NCI-H2081 (cell line): ENCODE measurements at places on chromosomes 6 and 20.

- no peak for DNase-seq
Measured at GRCh38 chr6:105593056-105593690, 190.3 kb upstream of the PREP start.

GRCh38 chr6:115091461-115091860, 748.6 kb upstream of the HS3ST5 start:
- DNase-seq = no peak

DNA sequence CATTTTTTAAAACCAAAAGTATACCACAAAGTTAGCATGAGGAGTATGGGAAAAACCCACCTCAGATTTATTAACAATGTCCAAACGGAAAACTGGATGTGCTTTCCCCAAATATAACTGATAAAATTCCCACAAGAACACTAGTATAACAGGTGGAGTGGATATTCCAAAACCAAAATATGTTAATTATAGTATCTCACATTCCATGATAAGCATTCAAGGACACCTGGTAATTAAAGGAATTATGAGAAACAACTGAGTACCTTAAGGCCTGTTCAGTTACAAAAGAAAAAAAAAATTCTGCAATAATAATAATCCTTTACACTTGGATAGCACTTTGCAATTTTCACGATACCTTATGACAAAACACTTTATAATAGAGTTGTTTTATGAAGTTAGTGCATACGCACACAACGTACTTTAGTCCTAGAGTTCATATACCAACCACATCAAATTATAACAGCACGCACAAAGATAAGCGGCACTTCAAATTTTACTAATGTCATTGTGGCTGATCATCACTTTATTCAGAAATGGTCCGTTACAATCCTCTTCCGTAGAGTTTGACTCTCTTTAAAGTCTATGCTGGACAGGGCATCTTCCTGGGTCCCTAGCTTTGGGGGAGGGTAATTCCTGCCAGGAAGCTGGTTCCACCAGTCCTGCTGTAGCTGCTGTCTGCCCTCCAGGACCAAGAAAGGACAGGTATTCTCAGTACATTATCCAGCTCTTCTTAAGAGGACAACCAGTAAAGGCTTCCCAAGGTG, 1.7 kb downstream of the CDK19 start:
- no peak for DNase-seq

GRCh38 chr6:85864453-85865401, 222.0 kb upstream of the SYNCRIP start:
- no peak for DNase-seq

GRCh38 chr6:166584155-166584554, 2.3 kb downstream of the RAMACL start:
- DNase-seq = no peak

- DNase-seq = no peak
Measured at GRCh38 chr20:45951925-45952834, 17.7 kb downstream of the PCIF1 start.

DNA sequence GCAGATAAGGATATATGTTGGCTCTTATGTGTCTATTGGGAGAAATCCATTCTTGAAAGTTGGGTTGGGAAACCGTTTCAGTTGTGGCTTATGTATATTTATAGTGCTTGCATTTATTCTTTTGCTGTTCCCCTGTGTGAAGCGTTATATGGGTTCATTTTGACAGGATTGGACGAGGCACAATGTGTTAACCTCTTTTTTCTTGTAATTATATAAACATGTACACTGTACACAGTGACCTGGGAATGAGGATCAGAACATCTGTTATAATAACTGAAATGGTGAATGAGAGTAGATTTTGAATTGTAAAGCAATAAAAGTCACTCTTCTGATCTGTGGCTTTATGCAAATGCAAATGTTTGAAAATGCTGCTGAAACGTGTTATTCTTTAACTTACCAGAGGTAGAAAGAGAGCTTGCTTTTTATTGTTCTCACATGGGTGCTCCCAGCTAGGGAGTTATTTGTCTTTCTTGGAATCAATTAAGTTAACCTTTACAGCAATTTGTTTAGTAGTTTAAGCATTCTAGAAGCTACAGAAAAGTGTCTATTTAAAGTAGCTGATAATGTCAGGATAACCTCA, 213.7 kb downstream of the GRIK2 start:
- DNase-seq = peak; percentile 19

GRCh38 chr6:1581120-1581991, 28.4 kb upstream of the FOXC1 start:
- DNase-seq = no peak

DNA sequence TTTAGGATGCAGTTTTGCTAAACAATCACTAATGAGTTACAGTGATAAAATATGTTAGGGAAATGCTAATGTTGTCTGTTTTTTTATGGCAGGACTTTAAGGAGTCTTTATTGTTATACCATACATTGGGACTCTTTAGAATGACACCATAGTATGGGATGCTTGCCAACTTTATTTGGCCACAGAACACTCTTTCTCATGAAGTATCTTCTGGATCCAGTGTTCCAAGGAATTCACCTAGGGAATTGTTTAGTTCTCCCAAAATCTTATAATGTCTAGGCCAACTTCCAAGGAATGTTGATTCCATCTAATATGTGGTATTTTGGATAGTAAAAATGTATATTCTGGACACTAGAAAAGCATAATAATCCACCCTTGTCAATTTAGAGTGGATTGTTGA, 3.3 kb downstream of the RIN2 start:
- DNase-seq = no peak

DNA sequence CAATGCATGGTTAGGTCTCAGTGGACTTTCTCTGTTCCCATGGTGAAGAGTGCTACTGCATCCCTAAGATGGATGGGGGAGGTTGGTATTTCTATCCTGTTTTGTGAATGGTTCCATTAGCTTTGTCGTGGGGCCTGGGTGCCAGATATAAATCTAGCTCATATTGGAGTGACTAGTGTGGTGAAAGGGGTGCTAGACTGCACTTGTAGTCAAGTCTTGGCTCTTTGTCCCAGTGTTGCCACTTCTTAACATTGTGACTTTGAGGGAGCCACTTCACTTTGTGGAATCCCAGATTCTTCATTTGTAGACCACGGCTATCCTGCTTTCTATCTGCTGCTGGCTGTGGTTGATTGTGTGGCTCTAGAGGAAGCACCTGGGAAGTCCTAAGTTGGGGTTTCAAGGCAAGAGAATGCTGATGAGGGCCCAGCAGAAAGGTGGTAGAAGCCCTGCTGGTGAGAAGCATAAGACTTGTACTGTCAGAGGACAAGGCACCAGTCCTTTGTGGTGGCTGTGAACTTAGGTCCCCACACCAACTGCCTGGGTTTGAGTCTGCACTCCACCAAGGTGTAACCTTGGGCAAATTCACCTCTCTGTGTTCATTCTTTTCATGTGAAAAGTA, 44.1 kb downstream of the VAPB start:
- no peak for DNase-seq

- DNase-seq = no peak
Measured at GRCh38 chr6:97078791-97079190, 154.3 kb downstream of the KLHL32 start.

- no peak for DNase-seq
Measured at GRCh38 chr6:144909753-144910285, 624.7 kb downstream of the UTRN start.

DNA sequence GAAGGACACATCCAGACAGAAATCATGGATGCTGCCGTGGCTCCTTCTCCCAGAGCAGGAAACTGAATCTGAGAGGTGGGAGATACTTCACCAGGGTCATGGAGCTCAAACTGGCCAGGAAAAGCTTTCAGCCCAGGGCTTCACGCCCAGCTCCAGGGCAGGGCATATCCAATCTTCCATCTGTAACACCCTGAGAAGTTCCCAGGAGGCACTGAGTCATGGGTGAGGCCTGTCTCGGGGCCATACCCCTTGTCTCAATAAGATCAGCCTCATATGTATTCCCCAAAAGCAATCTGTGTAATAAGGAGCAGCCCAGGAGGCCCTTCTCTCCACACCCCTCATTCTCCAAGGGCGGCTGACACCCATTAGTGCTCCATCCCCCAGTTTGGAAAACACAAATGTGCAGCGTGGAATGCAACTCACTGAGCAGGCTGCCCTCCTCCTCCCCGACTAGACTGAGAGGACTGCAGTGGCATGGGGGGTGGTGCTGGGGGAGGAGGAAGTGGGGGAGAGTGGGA, 439.3 kb upstream of the SULF2 start:
- DNase-seq = no peak

- DNase-seq = no peak
Measured at GRCh38 chr6:158405933-158406332, 93.7 kb downstream of the TULP4 start.

GRCh38 chr6:40543146-40543545, 44.0 kb downstream of the LRFN2 start:
- DNase-seq = no peak
